ENCODE measurements at places on chromosomes 5 and 9.

- no peak for DNase-seq
These were observed 35.7 kb downstream of the ELL2 start for GRCh38 chr5:95925939-95926338.

- DNase-seq: no peak
These were observed 45.8 kb upstream of the ATG10 start for GRCh38 chr5:81925981-81926380.

DNA sequence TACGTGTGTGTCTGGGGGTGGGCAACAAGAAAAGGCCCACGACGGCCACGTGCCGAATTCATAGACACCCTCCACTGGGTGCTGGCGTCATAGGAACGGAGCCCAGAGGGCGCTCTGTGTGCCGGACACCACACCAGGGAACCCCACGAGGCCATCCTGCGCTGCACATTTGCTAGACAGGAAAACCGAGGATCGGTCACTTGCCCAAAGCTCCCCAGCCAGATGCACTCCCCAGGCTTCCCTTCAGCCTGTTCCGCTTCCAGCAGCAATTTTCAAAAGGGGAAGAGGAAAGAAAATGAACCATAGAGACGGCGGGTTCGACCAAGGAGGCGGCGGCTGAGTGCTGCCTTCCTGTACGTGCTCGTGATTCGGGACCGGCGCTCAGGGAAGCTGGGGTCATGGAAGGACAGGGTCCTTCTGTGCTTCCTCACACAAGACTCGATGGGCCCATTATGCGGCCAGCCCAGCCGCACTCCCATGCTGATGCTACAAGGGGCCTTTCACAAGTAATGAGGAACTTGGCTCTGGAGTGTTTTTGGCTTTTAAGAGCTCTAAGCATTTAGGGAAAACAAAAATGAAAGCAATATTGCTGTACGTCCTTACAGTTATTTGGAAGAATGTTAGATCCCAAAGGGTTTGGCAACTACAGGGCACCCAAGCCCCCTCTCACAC is 124.6 kb upstream of the SARDH start:
- no peak for DNase-seq

DNA sequence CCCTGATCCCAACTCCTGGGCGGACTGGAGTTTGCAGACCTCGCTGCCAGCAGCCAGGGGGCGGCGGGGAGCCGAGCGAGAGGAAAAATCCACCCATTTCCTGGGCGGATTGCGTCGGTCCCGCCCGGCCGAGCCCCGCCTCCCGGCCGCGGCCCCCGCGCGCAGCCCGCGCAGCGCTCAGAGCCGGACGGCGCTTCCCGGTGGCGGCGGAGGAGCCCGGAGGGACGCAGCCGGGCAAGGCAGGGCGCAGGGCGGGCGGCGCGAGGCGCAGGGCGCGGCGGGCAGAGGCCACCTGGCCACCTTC is at the start of gene OLFM1:
OLFM1 (plus strand) TSS at position 180 of the 304 bp plus-strand sequence. CDS start 322 bp downstream, outside the sequence.
- DNase-seq: peak; percentile 87

DNA sequence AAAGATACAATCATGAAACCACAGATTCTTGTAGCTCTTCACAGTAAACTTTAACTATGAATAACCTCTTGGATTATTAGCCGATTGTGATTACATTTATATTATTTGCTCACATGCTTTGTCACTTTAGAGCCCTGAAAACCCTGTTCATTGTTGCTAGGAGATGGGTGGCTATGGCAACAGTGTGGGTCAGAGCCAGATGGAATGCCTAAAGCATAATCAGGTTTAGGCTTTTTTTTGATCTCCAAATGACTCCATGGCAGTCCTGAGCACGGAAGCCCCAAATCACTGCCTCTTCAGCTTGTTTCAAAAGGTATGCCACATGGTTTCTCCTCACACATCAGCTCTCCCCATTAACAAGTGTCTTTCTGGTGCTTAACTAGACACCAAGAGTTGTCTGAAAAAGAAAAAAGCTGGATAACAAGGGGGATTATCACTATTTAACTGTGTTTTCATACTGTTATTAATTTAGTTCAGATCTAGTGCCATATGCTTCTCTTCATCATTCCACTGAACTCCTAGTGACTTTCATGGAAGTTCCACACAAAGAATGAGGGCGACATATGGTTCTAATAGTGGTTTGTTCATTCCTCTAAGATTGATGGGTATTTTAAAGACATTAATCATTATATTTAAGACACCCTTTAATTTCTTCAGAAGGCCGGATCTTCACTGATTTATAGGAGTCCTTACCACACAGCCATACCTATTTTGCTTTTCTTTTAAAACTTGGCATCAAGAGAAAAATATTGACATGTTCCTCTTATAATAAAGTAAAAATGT is 88.8 kb upstream of the PAM start:
- DNase-seq: no peak

DNA sequence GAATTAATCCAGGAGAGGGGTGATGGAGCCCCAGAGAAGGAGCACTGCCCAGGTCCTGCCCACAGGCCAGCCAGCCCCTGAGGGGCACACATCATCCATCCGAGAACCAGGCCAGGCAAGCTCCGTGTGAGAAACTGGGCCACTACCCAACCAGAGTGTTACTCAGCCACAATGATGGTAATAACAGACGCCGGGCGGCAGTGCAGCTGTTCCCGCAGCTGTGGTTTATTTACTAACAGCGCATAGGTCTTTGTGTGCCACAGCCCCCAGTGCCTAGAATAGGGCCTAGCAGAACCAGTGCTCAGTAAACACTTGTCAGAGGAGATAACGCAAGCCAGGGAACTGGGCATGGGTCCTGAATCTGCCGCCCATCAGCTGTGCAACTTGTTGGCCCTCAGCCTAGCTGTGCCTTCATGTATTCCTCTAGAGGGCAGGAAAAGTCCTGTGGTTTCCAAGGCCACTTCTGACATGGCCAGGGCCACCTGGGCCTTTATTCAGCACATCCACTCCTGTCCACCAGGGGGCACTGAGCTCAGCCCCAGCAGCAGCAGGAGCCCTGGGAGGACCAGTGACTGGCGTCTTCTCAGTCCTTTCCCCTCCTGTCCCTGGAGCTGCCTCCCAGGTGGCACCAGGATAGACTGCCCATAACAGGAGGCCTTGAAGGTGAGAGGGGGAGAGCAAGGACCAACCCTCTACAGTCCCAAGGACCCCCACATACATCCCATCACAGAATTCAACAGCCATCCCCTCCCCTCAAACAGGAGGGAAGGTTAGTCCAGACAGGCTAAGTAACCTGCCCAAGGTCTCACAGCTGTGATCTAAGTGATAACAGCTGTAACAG is 2.1 kb downstream of the MXD3 start:
- DNase-seq: peak; percentile 74

DNA sequence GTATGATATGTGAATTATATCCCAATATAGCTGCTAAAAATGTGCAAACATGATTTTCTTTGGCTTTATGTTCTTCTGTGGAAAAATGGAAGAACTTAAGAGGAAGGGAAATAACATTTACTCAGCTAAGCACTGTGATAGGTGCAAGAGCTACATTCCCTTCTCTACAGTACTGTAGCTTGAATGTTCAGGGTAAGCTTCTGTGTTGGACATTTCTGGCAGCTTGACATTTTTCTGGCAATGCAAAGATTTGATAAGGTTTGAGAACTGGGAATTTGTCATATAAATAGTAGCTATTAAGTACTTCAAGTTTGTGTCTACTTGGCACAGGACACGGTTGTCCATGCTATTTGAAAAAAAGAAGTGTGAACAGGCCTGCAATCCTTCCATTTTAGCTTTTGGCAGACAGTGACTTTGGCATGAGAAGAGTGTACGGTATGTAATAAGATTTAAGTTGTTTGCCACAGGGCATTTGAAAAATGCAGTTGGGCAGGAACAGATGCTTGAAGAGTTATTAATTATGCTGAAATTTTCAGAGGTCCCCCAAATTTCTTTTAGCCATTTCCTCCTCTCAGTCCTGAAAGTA is 77.6 kb downstream of the KIF4B start:
- DNase-seq: no peak

- DNase-seq: no peak
These were observed 39.9 kb downstream of the MVB12B start for GRCh38 chr9:126366366-126367011.

DNA sequence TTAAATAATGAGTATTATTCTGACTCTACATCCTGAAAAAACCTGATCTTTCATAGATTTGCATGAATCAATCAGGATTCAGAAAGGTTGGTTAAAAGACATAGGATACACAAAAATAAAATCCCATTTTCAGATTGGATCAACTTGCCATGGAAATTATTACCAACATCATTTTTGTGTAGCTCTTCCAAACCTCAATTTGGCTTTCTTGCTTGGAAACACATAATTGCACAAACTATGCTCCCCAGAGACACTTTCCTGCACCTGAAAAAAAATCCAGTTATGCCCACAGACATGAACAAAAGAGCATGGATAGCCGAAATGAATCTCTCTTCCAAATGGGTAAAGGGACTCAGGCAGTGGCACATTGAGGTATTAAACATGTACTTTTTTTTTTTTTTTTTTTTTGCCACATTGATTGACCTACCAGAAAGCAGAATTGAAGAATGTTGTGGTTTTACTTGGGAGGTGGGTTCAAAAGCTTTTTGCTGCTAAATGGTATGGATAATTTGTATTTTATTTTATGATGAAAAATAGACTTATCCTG is 135.4 kb upstream of the FBN2 start:
- DNase-seq: no peak

DNA sequence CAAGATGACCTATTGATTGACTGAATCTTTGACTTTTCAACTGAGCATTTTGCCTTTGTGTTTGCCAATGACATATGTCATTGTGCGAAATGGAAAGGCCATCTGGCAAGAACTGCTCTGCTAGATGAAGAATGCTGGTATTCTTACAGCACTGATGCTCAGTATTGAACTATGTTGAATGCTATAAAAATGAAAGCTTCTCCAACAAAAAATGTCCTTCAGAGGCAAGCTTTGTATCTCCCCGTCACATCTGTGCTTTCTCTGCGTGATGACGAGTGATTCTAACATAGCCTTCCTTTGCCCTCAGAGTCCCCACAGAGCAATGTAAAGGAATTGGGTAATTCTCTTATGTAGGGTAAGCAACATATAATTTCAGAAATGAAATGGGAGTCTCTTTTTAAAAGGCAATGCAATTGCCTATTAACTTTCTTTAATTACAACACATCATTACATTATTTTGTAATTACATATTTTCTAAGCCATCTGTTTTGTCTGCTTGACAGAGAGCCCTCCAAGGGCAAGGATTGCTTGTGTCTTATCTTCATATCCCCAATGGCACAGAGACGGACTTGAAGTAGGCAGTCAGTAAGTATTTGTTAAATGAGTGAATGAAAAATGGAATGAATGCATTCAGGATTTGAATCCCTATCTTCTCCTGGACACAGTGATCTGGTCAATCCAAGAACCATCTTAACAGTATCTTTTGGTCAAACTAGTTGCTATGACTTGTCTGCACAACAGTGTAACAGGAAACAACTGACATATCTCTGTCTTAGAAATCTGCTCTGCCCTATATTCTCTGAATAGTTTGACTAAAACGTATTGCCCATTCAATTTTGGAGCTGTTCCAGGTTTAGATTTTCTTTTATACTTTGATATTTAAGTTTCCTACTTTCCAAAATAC is 46.1 kb downstream of the ENC1 start:
- DNase-seq: no peak

DNA sequence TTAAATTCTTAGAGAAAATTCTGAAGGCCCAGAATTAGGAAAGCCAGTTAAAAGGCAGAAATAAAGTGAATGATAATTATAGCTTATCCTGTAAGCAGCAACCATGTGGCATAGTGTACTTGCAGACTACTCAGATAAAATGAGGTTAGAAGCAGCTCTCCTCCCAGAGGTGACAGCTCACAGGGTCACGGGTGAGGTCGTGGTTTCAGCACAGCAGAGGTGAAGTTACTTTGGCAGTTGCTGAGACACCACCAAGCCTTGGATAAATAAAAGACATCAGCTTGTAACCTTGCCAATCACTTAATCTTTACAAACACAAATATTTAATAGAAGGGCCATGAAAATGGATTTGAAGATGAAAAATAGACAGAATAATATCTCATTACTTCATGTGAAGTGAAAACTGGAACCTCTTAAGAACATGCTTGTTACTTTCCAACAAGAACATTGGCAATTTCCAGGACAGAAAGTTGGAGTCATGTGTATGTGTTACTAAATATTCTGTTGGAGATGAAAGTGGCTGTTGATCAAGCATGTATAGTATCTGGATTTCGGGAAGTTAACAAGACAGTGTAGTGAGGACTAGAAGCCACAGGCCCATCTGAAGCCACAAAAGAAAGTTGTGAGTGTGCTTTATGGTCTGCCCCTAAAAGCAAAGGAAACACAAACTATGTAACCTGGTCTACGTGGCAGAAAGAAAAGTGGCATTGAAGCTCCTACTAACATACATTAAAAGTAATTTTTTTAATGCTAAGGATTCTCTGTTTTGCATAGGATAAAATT is 134.4 kb downstream of the ERCC6L2 start:
- no peak for DNase-seq

- DNase-seq: peak; percentile 13
These were observed 109.1 kb downstream of the SUSD1 start for GRCh38 chr9:112065806-112066606.

DNA sequence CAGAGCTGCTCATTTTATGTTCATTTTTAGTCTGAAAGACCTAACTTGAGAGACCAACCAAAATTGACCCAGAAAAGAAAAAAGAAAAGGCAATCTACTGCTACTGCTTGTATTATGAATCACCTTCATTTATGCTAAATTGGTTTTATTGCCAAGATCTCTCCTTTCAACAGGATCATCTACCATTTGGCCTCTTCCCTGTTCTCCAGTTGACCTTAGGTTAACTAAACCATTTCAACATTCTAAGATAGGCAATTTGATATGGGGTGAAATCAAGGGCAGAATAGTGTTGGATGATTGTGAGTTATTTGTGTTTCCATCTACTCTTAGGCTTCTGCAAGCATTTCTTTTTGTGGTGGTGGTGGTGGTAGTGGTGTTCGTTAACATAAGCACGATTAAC is 48.3 kb upstream of the POU4F3 start:
- no peak for DNase-seq

- DNase-seq: peak; percentile 63
These were observed 62.2 kb downstream of the EPB41L4B start for GRCh38 chr9:109258481-109259302.

DNA sequence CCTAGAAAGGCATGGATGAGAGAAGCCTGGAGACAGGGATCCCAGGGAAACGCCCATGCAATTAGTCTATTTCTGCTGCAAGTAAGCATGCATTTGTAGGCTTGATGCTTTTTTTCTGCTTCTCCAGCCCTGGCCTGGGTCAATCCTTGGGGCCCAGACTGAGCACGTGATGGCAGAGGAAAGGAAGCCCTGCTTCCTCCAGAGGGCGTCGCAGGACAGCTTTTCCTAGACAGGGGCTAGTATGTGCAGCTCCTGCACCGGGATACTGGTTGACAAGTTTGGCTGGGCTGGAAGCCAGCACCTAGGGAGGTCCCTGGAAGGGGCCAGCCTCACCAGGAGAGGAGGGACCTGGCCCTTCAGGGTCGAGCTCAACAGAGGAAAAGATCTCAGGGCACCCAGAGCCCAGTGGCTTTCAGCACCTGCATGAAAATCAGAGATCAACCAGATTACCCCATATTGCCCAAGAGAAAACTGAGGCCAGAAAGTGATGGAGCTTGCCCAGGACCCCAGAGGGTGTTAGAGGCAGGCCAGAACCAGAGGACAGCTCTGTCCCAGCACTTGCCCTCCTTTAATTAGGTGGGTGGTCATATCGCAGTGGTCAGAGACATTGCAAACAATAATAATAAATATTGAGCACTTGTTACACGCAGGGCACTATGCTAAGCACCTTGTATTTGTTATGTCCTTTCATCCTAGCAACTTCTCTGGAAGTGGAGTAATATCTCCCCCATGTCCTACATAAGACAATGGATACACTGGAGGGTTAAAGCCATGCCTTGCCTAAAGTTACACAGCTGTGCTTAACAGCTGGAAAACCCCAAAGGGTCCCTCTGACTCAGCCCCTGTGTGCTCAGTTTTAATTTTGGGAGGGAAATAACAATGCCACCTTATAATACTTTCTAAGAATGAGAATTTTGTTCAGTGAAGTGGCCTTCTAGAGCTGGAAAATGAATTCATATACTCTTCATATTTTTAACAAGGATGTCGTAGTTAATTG is 67.1 kb downstream of the KLF4 start:
- DNase-seq: peak; percentile 78

All from nephron progenitor cell (in vitro differentiated cells).